Mucosa of descending colon (tissue), 3 donors: ENCODE measurements at places on chromosomes 2 and 18.

GRCh38 chr2:7736646-7737305 is 819.6 kb downstream of the RNF144A start:
- DNase-seq, result no peak

DNA sequence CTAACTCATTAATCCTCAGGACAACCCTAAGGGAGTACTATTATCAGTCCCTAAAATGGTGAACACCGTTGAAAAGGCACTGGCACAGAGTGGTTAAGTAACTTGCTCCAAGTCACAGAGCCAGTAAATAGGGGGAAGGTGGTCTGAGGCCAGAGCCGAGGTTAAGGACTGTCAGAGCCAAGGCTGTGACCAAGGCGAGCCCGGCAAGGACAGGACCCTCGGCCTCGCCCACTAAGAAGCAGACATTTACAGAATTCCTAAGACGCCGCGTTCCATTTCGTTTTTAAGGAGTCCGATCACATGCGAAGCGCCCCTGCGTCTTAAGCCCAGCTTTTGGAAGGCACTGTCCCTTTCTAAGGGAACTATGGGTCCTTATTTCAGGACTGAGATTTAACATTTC is 1.1 kb downstream of the PDIA6 start:
- no peak for DNase-seq

GRCh38 chr2:44743473-44743872 is 198.0 kb upstream of the SIX3 start:
- DNase-seq, result no peak

- no peak for DNase-seq
Measured at GRCh38 chr2:118593257-118593656, 254.2 kb downstream of the EN1 start.

DNA sequence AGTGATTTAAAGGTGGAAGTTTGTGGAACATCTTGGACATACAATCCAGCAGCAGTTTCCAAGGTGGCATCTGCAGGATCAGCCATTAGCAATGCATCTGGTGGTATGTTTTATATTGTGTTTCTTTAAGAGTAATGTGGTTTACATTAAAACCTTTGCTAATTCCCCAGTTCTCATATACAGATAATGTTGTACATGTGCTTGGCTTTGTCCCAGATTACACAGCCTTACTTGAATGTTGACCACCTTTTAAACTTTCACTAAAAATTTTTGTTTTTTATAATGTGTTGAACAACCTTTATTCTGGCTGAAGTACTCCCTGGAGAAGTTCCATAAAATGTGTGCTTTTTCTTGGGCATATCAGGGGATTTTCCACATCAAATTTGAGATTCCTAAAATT is 57.5 kb downstream of the MIB1 start:
- DNase-seq, result no peak

DNA sequence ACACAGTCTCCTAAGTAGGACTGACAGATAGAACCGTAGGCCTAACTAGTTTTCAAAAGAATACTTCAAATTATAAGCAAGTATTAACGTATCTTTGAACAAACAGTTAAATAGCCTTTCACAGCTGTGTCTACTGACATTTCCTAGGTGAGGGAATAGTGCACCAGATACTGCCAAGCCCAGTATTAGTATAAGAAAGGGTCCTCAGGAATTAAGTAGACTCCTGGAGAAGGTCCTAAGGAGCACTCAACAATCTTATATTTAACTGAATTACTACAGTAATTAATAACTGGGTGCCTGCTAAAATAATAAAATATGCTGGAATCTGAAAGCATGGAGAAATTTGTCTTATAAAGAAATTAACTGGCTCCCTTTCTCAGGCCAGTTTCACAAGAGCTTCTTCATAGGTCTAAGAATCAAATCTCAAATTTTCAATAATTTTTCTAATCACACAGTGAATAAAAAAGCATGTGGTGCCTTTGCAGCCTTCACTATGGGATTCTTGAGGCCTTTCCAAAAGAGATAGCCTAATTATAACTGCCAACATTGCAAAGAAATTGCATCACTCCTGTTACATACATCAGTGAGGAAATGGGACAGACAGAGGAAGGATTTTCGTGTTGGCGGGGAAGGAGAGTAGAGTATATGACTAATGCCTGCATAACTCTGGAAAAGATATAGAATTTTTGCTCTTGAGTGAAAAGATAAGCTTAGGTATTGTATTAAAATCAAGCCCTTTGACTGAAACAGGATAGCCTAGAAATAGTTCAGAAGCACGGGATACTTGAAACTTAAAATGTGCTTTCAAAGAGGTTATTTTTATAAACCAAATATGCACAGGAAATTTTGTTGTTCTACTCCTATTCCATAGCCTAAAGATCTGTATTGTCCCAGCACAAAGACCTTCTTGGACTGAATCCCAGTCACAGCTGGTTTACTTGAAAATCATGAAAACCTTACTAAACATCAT is 228.6 kb upstream of the STK17B start:
- no peak for DNase-seq

GRCh38 chr2:128783896-128784295 is 465.2 kb upstream of the HS6ST1 start:
- DNase-seq, result no peak

DNA sequence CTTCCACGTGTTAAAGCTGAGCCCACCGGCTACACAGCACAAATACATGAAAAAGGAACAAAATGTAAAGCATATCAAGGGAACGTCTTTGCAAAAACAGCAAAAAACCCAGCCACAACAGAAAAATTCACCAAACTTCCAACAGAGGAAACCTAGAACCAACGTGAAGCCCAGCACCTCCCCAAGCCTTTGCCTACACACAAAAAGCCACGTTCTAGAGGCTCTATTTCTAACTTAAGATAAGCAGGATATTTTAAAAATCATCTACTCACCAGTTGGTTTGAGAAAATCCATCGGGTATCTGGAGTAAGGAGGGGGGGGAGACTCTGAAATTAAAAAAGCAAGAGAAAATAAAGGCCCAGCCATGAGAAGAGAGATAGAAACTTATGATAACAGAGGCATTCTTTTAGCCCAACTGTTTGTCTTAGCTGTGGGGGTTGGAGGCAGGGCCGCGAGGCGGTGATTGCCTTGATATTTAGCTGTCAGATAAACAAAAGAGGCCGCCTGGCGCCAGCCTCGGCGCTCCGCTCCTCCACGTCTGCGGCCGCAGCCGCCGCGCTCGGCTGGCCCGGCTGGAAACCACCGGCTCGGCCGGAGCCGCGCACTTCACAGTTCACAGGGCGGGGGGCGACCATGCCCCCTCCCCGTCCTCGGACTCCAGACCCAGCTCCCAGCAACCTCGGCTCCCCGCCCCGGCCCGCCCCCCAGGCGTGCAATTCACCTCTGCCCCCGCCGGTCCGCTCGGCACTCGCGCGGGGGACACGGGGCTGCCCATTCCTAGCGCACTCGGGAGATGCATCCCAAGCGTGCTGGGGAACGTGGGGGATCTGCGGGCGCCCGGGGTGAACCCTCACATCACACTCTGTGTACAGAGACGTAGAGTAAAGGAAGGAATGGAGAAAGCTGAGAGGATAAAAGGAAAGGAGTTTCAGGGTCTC is 2.4 kb downstream of the SMAD7 start:
- DNase-seq, result peak; percentile 76

DNA sequence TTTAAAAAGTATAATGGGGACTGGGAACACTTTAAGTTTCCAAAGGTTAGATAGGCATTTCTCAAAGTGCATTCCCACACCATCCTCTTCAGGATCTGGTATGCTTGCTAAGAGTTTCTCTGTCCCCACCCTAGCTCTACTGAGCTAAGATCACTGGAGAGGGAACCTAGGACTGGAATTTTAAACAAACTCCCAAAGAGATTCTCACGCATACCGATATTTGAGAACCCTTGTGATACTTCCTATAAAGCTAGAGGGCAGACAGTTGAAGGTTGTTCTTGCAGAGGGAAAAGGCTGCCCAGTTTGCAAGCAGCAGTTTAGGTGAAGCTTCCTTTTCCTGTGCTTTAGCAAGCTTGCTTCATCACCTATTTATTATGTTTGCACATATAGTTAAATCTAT is 3.6 kb downstream of the CNRIP1 start:
- DNase-seq, result no peak

DNA sequence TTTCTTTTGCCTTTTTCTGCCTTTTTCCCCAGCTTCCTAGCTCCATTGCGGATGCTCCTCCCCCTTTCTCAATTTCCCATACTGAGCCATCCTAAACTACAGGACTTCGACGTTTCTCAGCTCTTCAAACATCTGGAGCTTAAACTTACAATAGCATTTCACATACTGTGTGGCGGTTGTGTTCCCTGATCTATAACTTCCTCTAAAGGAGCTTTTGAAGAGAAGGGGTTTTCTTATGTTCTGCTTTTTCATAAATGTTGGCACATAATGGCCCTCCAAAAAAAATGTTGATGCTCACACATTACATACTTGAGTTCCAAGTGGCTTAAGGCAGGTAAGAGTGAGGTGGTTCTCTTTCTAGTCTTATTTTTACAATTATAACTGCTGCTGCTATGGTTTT is 87.4 kb downstream of the RNF144A start:
- no peak for DNase-seq

- DNase-seq, result no peak
Measured at GRCh38 chr2:1723397-1724042, 20.8 kb downstream of the PXDN start.

GRCh38 chr18:31206071-31206470 is 43.4 kb upstream of the DSC1 start:
- peak; percentile 51 for DNase-seq

DNA sequence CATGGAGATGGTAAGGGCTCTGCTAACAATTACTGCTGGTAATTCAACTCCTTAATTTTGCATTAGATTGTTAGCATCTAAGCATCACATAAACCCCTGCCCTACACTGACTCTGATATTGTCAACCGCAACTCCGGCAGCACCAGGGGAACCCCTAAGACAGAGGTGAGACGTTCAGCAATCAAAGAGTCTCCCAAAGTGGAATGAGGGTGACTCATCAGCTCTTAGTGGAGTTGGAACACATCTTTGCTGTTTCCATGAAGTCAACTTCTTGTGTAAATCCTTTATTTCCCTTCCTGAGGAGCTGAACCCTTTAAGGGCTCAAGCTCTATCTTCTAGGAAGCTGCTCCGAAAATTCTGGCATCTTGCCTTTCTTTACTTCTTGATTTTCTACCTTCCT is 52.1 kb downstream of the ABCG8 start:
- no peak for DNase-seq

- no peak for DNase-seq
Measured at GRCh38 chr18:11548396-11548795, 61.0 kb upstream of the SLC35G4 start.

- DNase-seq, result no peak
Measured at GRCh38 chr2:230557065-230557464, 141.1 kb downstream of the SP100 start.

GRCh38 chr2:204251158-204251997 is 293.9 kb upstream of the PARD3B start:
- DNase-seq, result no peak

GRCh38 chr2:78940998-78941397 is 84.5 kb upstream of the REG3G start:
- no peak for DNase-seq

- no peak for DNase-seq
Measured at GRCh38 chr2:28148566-28148965, 244.1 kb upstream of the FOSL2 start.

DNA sequence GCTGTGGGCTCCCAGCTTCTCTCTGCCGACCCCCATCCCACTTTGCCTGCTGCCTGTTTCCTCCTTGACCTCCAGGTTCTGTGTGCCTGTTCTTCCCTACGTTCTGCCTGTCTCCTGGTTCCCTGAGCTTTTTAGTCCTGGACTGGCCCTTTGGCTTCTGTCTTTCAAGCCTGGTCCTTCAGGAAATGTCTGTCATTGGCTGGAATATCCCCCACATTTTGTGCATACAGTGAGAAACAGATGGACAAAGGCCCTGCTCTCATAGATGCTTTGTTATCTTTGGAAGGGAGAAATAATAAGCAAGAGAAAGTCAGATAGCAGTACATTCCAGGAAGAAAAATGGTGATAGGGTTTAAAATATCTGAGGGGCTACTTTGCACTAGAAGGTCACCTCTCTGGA is 5.7 kb downstream of the MGAT5 start:
- no peak for DNase-seq

- no peak for DNase-seq
Measured at GRCh38 chr2:37641582-37642171, 29.8 kb downstream of the CDC42EP3 start.

DNA sequence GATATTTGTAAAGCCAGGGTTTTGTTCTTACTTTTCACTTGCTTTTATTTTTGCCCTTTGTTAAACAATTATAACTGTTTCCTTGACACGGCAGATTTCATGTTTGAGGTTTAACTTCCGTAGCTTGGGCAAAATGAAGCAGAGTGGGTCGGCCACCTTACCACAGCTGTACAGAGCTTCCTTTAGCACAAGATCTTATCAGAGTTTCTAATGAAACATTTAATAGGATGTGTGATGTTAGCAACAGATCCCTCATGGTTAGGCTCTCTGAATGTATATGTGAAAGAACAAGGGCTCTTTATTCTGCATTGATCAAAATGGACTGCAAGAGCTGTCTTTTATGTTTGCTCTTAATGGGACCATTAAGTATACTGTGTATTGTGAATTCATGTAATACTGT is 22.3 kb downstream of the RNF125 start:
- DNase-seq, result no peak

- DNase-seq, result peak; percentile 35
Measured at GRCh38 chr2:55519938-55520885, 694 bp downstream of the CFAP36 start.

GRCh38 chr2:14967729-14968128 is 335.2 kb downstream of the LRATD1 start:
- DNase-seq, result no peak

DNA sequence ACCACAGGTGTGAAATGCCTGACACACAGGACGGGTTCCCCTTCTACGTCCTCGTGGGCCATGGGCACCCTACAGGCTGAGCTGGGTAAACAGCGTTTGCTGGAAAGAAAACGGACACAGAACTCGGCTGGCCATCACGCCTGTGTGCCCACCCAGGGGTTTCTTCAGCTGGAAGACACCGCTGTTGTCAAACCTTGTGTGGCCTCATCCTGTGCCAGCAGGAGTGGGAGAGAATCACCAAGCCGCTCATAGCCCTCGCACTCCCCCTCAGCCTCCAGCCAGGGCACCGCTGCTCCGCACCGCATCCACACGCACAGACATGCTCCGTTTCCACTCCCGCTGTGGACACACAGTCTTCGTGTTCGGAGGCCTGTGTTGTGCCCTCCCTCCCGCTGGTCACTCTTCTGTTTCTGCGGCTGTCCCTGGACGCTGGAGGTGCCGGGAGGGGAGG is 161.4 kb downstream of the PXDN start:
- no peak for DNase-seq

- no peak for DNase-seq
Measured at GRCh38 chr18:46055838-46056230, 16.2 kb downstream of the PSTPIP2 start.

- no peak for DNase-seq
Measured at GRCh38 chr2:179250848-179251504, 13.7 kb downstream of the SESTD1 start.

DNA sequence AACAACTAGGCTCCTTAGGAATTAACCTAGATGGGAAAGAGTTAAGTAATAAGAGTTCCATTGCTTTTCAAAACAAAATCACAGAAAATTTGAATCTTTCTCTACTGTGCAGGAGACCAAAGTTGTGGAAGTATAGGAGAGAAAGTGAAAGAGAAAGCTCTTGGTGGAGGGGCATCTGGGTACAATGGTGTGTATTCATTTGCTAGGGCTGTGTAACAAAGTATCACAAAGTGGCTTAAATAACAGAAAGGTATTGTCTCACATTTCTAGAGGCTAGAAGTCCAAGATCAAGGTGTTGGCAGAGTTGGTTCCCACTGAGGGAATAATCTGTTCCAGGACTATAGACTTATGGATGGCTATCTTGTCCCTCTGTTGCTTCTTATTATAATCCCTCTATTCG is 50.5 kb upstream of the GORASP2 start:
- DNase-seq, result no peak
